Activated CD8-positive, alpha-beta T cell treated with anti-CD3 and anti-CD28 coated beads, Interleukin-2, amount 10 ng/mL, durations not matched to agents 7 days and 5 days (primary cell): ENCODE measurements at places on chromosomes 3 and 15.

- H3K36me3 ChIP-seq: no peaks in the 10 kb centered on the region
- H3K27ac ChIP-seq: no peak overlapping the region
- no peaks in the 10 kb centered on the region for H3K27me3 ChIP-seq
- DNase-seq: no peak
Measured at GRCh38 chr15:20295238-20295811, 246.3 kb downstream of the GOLGA6L6 start.

DNA sequence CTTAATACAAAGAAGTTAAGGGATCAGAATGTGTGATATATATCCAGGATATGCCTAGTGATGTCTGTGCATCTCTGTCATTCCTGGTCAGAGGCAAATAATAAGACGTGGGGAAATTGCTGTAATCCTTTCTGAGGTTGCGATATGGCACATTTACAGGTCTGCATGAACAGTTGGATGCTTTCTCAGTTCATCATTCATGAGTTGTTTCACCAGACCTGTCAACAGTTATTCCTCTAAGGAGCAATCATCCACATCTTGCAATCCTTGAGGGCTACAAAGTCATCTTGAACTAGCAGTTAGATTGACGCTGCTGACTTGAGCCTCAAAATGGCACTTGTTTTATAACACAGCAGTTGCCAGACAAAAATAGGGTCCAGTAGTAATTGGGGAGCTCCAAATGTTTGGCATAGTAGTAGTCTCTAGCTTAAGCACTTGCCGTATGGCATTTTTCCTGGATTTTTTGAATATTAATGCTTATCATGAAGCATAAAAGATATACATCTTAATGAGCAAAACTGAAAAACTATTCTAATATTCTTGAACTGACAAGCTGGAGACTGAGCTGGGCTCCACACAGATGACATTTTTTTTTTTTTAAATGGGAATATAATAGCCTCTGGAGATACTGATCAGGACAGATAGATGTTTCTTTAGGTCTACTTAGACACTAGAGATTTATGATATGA lies 761.7 kb downstream of the VGLL3 start:
- no peak for DNase-seq
- H3K4me3 ChIP-seq: no peak overlapping the region
- no peaks in the 10 kb centered on the region for H3K4me1 ChIP-seq
- no peaks in the 10 kb centered on the region for H3K36me3 ChIP-seq

GRCh38 chr15:58062983-58063382 lies 2.5 kb downstream of the ALDH1A2 start:
- no peak for DNase-seq
- peaks cover 8% of the 10 kb centered on the region for H3K4me1 ChIP-seq
- H3K27me3 ChIP-seq: peaks cover 59% of the 10 kb centered on the region
- no peak overlapping the region for H3K4me3 ChIP-seq
- H3K27ac ChIP-seq: no peak overlapping the region

DNA sequence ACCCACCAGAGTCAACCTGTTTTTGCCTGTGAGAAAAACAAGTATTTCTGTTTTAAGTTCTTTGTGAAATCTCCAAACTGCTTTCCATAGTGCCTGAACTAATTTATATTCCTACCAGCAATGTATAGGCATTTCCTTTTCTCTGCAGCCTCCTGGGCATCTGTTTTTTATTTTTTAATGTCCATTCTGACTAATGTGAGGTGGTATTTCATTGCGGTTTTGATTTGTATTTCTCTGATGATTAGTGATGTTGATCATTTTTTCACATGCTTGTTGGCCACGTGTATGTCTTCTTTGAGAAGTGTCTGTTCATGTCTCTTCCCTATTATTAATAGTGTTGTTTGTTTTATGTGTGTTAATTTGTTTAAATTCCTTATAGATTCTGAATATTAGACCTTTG lies 820.5 kb downstream of the MCTP2 start:
- H3K4me3 ChIP-seq: no peak overlapping the region
- H3K36me3 ChIP-seq: no peaks in the 10 kb centered on the region
- H3K27ac ChIP-seq: no peak overlapping the region
- DNase-seq: no peak

- peaks cover 9% of the 10 kb centered on the region for H3K27me3 ChIP-seq
- H3K4me3 ChIP-seq: no peak overlapping the region
- no peak overlapping the region for H3K27ac ChIP-seq
- no peak for DNase-seq
- H3K36me3 ChIP-seq: no peaks in the 10 kb centered on the region
- no peaks in the 10 kb centered on the region for H3K4me1 ChIP-seq
Measured at GRCh38 chr3:176935194-176935888, 261.9 kb downstream of the TBL1XR1 start.

DNA sequence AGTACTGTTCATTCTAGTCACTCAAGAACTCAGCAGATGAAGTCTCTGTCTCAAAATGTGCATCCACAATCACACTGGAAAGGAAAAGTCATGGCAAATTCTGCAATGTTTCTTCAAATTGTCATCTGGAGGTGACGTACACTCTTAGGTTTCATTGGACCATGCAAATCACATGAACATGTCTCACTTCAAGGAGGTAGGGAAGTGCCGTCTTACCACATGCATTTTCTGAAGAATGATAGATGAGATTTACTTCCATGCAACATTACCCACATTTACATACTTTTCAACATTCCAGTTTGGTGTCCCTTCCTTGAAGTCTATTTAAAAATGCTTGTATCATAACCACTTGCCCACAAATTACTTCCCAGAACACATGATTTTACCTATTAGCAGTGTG lies 107.9 kb upstream of the SATB1 start:
- H3K4me1 ChIP-seq: peaks cover 4% of the 10 kb centered on the region
- no peak overlapping the region for H3K4me3 ChIP-seq

DNA sequence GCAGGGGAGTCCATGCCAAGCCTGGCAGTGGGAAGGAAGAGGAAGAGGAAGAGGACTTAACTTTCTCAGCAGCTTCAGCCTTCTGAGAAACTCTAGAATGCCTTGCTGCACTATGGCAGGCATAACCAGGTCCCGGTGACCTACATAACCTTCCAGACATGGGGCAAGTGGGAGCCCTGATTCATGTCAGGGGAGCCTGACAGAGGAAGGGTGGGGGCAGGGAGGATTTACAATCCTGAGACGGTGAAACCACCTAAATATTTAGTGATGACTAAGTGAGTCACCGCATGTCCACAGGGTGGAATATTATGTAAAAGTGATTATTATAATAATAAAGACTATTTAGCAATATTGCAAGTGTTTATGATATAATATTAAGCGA lies 46.7 kb downstream of the AMOTL2 start:
- H3K36me3 ChIP-seq: no peaks in the 10 kb centered on the region
- H3K4me3 ChIP-seq: no peak overlapping the region
- peaks cover 15% of the 10 kb centered on the region for H3K27me3 ChIP-seq
- no peak for DNase-seq
- H3K27ac ChIP-seq: no peak overlapping the region
- no peaks in the 10 kb centered on the region for H3K4me1 ChIP-seq

DNA sequence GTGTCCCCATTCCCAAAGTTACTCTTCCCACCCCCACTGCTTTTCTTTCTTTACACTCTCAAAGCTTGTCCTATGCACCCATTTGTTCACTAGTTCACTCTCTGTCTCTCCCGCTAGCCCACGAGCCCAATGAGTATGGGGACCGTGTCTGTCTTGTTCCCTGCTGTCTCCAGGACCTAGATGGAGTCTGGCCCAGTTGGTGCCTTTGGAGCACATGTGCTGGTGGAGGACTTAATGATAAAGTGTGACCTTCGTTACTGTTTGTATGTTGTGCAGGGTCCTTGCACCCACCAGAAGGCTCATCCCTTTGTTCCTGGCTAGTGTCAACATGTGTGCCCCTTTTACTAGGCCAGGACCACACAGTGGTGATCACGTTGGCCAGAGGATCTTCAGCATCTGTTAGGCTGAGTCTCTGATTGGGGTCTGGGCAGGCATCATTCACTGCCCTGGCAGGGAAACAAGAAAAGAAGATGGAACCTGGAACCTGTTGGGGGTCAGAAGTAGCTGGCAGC lies 7.4 kb downstream of the CISH start:
- H3K4me3 ChIP-seq: peak overlapping the region; percentile 94
- peak overlapping the region; percentile 97 for H3K27ac ChIP-seq
- H3K36me3 ChIP-seq: peaks cover 92% of the 10 kb centered on the region
- no peak for DNase-seq
- no peaks in the 10 kb centered on the region for H3K27me3 ChIP-seq
- peaks cover 70% of the 10 kb centered on the region for H3K4me1 ChIP-seq

- no peak for DNase-seq
- H3K36me3 ChIP-seq: no peaks in the 10 kb centered on the region
- no peak overlapping the region for H3K4me3 ChIP-seq
- no peak overlapping the region for H3K27ac ChIP-seq
- H3K4me1 ChIP-seq: no peaks in the 10 kb centered on the region
- no peaks in the 10 kb centered on the region for H3K27me3 ChIP-seq
Measured at GRCh38 chr3:192121923-192122322, 605.4 kb downstream of the FGF12 start.

GRCh38 chr15:73685981-73686380 lies 1.8 kb downstream of the CD276 start:
- H3K27me3 ChIP-seq: peaks cover 65% of the 10 kb centered on the region
- H3K27ac ChIP-seq: no peak overlapping the region
- no peak for DNase-seq
- no peaks in the 10 kb centered on the region for H3K36me3 ChIP-seq
- peaks cover 11% of the 10 kb centered on the region for H3K4me1 ChIP-seq

GRCh38 chr15:96320107-96320506 lies 10.4 kb upstream of the NR2F2 start:
- H3K27ac ChIP-seq: no peak overlapping the region
- H3K4me1 ChIP-seq: no peaks in the 10 kb centered on the region
- DNase-seq: no peak
- no peaks in the 10 kb centered on the region for H3K36me3 ChIP-seq

GRCh38 chr3:125611908-125612307 lies 16.6 kb upstream of the OSBPL11 start:
- H3K36me3 ChIP-seq: no peaks in the 10 kb centered on the region
- no peak overlapping the region for H3K4me3 ChIP-seq
- no peak for DNase-seq
- peaks cover 4% of the 10 kb centered on the region for H3K27me3 ChIP-seq
- H3K27ac ChIP-seq: no peak overlapping the region

DNA sequence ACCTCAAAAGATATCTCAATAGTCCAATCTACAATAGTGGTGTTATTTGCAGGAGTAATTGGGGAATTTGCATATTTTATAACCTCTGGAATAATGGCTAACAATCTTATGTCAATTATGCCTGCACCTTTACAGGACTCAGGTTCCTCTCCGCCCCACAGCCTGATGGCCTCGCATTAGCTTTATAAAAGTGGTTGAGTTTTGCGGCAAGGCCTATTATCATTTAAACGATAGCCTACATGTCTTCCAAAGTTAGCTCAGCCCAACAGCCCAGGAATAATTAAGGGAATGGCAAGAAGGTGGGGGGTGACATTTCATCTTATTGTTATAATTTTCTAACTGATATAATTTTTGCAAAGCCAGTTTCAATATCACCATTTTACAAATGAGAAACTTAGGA lies 97.3 kb downstream of the RTP4 start:
- H3K27me3 ChIP-seq: peaks cover 7% of the 10 kb centered on the region
- H3K36me3 ChIP-seq: no peaks in the 10 kb centered on the region
- H3K4me1 ChIP-seq: no peaks in the 10 kb centered on the region
- no peak for DNase-seq
- H3K4me3 ChIP-seq: no peak overlapping the region
